GM12864 (cell line): ENCODE measurements at places on chromosomes 7 and 10.

DNA sequence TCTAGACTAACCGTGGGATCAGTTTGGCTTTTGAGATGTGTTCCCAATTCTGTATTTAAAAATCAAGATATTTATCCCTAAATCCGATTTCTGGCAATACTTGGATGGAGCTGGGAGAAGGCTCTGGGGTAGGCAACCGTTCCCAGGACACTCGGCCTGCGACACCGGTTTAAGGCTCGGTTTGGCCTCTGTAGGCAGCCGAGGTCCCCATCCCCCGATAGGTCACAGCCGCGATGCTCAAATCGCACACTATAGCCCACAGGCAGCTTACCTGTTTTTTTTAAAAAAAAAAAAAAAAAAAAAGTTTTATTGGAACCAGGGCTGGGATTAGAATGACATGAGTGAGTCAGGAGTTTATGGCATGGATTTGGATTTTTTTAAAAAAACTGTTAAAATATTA, 729 bp upstream of the TAF3 start:
- no peak for DNase-seq

GRCh38 chr10:3347413-3348182, 175.0 kb upstream of the PITRM1 start:
- DNase-seq: no peak

DNA sequence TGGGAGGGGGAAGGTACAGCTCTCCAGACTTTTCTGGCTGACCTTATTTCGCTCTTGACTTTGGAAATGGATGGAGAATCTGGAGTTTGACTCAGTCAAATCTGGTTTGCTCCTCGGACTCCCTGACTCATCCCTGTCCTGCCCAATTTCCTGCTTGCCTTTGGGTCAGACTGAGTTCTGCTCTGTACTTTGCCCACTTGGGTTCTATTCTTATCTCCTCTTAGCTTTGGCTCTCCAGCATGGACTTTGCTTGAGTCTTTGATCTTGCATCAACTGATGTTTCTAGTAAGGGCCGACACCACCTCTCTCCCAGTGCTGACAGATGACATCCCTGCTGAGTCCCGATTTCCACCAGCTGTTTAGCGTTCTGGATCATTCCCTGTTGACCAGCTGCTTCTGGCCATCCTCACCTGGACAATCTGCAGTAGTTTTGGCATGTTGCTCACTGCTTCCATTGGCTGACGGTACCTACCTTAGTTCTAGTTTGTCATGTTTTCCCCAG, 335.3 kb downstream of the SUGCT start:
- DNase-seq: no peak

- no peak for DNase-seq
Measured at GRCh38 chr10:68223535-68224165, 8.3 kb downstream of the ATOH7 start.

- DNase-seq: no peak
Measured at GRCh38 chr7:123905714-123906113, 19.3 kb upstream of the SPAM1 start.

DNA sequence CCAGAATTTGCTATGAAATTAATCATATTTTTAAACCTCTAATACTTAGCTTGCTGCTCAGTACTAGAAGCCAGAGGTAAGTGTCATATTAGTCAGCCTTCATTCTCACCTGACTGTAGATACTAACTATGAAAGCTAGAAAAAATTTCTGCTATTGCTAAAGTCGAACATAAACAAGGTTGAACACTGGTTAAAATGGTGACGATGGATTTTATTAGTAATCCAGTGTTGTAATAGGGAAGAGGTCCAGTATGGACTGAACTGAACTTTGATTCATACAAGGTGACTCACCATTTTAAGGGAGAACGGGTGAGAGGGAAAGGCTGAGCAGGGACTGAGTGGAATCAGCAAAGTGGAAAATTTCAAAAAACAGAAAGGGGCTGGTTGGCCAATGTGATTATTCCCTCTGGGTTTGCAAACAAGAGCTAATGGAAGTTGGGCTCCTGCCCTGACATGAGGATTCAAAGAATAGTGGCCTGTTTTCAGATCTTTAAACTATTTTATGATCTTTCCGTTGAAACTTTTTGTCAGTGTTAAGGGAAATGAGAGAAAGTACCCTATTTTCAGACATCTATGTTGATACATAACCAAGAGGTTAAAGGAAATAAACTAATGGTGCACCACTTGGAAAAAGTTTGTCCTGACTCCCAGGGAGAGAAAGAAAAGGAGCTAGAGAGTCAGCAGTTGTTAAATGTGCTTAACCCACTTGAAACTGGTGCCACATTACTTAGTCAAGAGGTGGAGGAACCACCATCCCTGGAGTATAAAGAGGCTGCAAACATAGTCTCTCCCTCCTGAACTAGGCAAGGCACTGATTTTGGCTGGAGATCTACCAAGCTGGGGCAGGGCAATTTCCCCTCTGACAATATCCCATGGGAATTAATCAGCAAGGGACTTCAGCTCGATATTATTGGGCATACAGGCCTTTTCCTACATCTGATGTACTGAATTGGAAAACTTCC, 15.3 kb upstream of the AKR1C1 start:
- DNase-seq: no peak

DNA sequence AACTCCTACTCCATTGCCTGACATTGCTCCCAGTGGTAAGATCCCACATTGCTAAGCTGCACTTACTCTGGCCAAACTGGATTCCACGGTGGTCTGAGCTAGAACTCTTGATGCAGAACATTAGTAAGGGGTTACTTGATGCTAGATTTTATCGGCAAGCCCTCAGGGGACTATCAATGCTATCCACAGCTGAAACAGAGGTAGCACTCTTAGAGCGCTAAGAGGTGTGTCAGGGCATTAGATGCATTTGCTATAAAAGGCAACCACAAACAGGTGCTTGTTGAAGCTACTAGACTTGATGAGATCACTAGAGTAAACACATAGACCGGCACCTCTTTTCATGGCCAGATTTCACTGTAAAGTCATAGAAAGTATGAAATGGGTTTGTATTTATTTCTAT, 116.3 kb downstream of the MDFIC start:
- DNase-seq: no peak

DNA sequence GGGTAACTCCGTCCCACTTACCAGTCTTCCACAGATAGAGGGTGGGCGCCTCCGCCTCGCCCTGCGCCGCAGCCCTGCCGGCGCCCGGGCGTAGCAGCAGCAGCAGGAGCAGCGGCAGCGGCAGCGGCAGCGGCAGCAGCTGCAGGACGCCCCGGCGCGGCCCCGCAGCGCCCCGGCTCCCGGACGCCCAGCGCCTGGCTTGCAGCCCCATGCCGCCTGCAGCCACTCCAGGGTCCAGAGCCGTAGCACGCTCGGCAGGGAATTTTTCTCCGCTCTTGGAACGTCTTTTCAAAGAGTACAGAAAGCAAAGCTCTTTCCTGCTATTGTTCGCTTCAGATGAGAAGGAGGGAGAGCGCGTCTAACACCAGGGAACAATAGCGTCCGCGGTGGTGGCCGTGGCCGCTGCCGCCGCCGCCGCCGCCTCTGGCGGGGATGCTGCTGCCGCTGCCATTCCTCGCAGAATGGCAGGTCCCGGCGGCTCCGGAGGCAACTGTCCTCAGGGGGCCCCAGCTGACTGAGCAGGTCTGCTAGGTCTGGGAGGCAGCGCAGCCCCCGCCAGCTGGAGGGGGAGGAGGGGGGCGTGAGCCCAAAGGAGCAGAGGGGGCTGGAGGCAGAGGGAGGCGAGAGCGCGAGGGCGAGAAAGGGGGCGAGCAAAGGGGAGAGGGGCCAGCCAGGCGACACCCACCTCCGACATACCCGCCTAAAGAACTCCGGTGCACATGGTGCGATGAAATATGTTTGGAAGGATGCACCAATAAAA, at the start of gene THSD7A:
Gene THSD7A, minus strand, starts transcription at position 463 of the 760 bp plus-strand sequence. Its CDS starts 252 bp downstream, at position 211.
- no peak for DNase-seq

DNA sequence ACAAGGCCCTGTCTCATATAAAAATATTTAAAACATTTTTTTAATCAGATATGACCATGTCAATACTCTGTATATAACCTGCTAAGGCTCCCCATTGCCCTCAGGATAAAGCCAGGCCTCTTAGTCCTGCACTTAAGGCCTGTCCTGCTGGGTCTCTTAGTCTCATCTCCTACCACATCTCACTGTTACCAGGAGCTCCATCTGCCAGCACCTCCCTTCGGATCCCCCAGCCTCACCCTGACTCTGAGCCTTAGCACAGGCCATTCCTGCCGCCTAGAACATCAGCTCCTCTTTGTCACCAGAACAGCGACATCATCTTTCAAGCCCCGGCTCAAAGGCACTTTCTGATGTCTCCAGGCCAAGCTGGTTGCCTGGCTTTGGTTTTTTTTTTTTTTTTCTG, 25.7 kb upstream of the GTF2IRD1 start:
- no peak for DNase-seq

DNA sequence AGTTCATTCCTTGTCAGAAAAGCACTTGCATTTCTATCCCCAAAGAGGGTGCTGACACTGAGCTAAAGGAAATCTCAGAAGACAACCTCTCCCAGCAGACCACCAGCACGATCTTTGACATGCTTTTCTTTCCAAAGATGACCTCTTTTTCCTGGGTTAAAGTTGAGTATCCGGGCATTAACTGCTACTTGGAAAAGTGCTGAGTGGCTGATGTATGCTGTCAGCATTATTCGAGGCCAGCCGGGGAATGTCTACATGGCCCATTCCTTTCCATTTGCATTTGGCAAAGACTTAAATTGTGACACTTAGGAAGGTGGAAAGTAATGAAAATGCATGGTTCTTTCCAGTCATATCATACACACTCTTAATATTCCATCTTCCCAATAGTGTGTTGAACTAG, 90.6 kb upstream of the SKAP2 start:
- no peak for DNase-seq

GRCh38 chr7:102063690-102064180, 222.9 kb upstream of the SH2B2 start:
- DNase-seq: no peak

DNA sequence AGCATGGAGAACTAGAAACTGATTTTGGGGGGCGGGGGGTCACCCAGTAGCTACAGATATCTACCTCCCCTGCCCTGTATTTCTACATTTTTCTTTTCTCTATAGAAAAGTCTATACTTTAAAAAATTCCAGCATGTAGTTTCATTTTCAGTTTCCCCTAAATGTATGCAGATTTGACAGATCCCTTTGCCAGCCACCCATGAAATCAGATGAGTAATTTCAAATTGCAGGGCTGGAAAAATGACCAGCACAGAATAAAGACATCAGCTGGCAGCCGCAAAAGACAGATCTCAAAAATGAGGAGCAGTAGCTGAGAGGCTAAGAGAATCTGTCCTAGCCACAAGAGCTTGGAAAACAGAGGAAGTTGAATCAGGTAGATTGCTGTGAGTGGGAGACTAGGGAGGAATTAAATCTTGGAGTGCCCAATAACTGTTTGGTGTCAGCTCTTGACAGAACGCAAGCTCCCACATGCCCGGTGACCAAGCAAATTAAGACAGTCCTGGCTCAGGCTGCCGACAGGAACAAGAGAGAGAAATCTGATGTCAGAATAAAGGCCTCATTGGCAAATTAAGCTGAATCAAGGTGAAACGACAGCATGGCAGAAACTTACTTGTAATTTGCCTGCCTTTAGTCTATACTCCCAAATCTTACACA, 24.5 kb downstream of the ADRB1 start:
- no peak for DNase-seq

DNA sequence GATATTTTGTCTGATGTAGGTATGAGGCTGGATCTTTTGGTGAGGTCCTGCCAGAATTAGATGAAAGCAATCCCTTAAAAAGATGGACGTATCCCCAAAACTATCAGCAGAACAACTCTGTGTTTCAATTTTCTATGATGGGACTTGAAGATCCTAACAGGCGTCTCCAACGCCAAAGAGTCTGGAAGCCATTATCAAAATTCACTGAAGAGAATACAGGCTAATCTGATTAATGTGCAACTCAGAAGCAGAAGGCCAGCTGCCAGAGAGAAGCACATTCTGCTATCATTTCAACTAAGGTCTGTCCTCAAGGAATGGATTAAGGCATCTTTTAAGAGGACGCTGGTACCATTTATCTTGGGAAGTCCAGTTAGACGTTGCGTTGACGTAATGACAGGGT, 119.7 kb downstream of the FGFR2 start:
- no peak for DNase-seq

- no peak for DNase-seq
Measured at GRCh38 chr7:52197221-52197620, 838.2 kb upstream of the POM121L12 start.

DNA sequence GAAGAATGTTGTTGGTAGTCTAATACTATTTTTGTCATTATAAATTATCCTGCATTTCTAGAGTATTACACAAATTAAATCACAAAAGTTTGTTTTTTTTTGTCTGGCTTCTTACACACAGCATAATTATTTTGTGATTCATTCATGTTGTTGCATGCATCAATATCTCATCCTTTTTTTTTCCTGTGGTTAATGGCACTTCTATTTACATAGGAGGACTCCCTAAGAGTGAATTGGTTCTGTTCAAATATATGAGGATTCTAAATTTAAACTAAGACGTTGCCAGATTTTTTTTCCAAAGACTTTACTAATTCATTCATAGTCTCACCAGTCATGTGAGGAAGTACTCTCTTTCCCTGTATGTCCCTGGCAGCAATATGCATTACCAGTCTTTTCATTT, 303.3 kb downstream of the GPR37 start:
- no peak for DNase-seq

- no peak for DNase-seq
Measured at GRCh38 chr7:137975221-137975620, 26.7 kb downstream of the CREB3L2 start.

- no peak for DNase-seq
Measured at GRCh38 chr7:147311336-147311735, 1194.7 kb downstream of the CNTNAP2 start.

DNA sequence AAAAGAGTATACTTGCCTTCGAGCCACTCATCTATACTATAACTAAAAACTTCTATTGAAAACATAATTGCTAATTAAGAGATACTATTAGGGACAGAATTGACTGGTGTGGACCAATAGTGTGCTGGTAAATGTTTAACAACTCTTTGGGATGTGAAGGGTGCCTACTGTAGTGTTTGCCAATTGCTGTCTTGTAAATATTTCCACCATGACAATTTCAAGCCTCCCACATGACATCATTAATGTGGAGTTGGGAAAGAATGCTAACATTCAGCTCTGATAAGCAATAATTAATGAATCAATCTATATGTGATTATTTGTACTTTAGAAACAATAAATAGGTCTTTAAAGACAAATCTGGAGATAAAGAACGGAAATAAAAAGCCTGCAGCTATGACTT, 136.8 kb downstream of the DGKB start:
- no peak for DNase-seq

DNA sequence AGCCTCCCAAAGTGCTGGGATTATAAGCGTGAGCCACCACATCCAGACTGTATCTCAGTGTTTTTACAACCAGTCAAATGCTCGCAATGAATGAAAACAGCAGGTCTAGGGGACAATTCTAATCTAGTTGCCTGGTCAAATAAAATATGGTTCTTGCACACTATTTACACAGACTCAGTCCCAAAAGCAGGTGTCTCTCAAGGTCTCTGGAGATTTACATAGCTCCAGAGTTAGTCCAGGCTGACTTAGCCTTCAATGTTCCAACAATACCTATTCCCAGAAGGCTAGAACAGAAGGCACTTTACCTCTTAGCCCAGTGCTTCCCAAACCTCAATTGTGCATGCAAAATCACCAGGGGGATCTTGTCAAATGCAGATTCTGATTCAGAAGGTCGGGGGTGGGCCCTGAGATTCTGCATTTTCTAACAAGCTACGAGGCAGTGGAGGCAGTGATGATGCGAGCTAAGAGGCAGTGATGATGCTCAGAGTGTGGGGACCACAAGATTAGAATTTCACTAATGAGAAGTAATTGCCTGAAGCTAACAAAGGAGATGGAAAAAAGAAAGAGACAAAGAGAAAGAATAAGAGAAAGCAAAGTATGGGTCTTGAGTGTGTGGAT, 6.4 kb downstream of the KIAA1549 start:
- DNase-seq: no peak

- no peak for DNase-seq
Measured at GRCh38 chr7:103349805-103350204, 2.4 kb downstream of the PSMC2 start.
